ENCODE measurements at places on chromosomes 6 and 20. TPM values are rescaled to one million over a fixed set of nuclear protein-coding genes. Genes with fewer than 3 reads are reported as not detected.

Gene OPN5
- not detected for total RNA-seq

Gene TMEM170B
- 1.7 TPM for total RNA-seq

Gene PACRG
- 1.6 TPM for total RNA-seq

Gene LY86
- total RNA-seq = 0.73 TPM

Gene ECT2L
- not detected for total RNA-seq

Gene DYNLRB1
- total RNA-seq = 52.8 TPM

Gene PRDM1
- 122 TPM for total RNA-seq

Gene PRSS16
- total RNA-seq = 2.0 TPM

Gene BTNL2
- total RNA-seq = not detected

Gene HLA-DRA
- 117 TPM for total RNA-seq

Gene TXLNB
- total RNA-seq = 0.52 TPM

Gene GSTA2
- not detected for total RNA-seq

Gene FNDC1
- not detected for total RNA-seq

Gene BTN1A1
- not detected for total RNA-seq

Gene TUBB2B
- 0.75 TPM for total RNA-seq

Gene HAO1
- total RNA-seq = not detected

Gene LPA
- not detected for total RNA-seq

Gene PACSIN1
- total RNA-seq = 0.50 TPM

Gene VWA7
- 2.9 TPM for total RNA-seq

Gene SLC17A9
- total RNA-seq = 2.4 TPM

Gene ELOVL2
- not detected for total RNA-seq

Gene CLIC5
- total RNA-seq = 7.2 TPM

Gene LHFPL5
- total RNA-seq = not detected

Gene ADGB
- not detected for total RNA-seq

Gene SAMD3
- total RNA-seq = 30.0 TPM

Gene PDE7B
- total RNA-seq = 0.25 TPM

Gene HLA-DRB5
- 8.8 TPM for total RNA-seq

Gene ZNF341
- total RNA-seq = 4.0 TPM

Gene FRK
- 0.02 TPM for total RNA-seq

Gene OTOR
- not detected for total RNA-seq

Gene SPATA2
- 23.5 TPM for total RNA-seq

Gene LY6G5B
- 32.7 TPM for total RNA-seq

Gene EPPIN
- total RNA-seq = not detected

Gene OR2H1
- total RNA-seq = not detected

Gene GSTA1
- total RNA-seq = 0.63 TPM

Gene LY6G6C
- not detected for total RNA-seq

Gene BFSP1
- total RNA-seq = 0.21 TPM

Gene GNRH2
- total RNA-seq = 0.92 TPM

Gene RTF2
- total RNA-seq = 62.3 TPM

Gene TOX2
- total RNA-seq = 2.2 TPM

Gene ABCF1
- total RNA-seq = 106 TPM

Gene RNF39
- total RNA-seq = not detected

Gene RAMACL
- 0.82 TPM for total RNA-seq
